ENCODE measurements at places on chromosomes 13 and 19. TPM values are rescaled to one million over a fixed set of nuclear protein-coding genes. Genes with fewer than 3 reads are reported as not detected.
A peak's percentile ranks its signal among the peaks of the same experiment; 100 is the strongest.

DNA sequence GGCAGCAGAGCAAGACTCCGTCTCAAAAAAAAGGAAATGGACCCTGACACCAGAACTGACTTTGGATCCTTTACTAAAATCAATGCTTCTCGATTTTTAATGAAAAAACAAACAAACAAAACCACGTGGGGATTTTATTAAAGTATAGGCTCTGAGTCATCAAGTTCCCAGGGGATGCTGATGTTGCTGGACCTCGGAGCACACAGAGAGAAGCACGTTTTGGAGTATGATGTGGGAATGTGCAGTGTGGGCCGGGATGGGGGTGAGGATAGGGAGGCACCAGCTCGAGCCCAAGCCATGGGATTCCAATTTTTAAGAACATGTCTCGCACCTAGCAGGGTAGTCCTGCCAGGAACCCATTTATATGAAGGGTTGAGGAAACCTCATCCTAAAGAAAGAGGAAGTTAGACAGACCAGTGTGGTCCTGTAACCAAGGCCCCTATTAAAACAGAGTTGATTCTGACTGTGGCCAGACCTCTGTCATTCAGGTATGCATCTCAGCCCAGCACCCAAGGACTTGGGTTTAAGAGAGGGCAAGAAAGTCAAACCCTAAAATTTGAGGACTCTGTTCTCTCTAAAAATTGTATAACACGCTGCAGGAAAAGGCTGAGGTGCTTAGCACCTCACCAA lies 6.4 kb downstream of the FLT1 start:
- H3K4me1 ChIP-seq, result no peaks in the 10 kb centered on the region
- H3K27ac ChIP-seq, result no peak overlapping the region
- H3K36me3 ChIP-seq, result no peaks in the 10 kb centered on the region
- DNase-seq, result no peak
- no peaks in the 10 kb centered on the region for H3K27me3 ChIP-seq

DNA sequence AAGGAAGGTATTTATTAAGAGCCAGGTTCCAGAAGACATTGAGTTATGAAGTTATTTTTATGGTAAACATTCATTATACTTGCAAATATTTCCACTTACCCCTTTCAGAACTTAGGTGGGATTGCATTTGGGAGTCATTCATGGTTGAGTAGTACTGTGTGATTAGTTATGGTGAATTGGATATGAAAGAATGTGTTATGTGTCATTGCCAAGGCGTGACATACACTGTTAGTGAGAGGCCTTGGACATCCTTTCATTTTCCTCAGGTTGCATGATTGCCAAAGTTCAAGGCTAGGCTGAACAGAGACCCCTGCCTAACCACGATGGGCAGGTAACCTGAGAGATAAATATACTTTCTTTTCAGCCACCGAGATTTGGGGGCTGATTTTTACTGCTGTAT lies 40.9 kb upstream of the MYO16 start:
- no peaks in the 10 kb centered on the region for H3K36me3 ChIP-seq
- H3K4me1 ChIP-seq, result no peaks in the 10 kb centered on the region
- no peak overlapping the region for H3K27ac ChIP-seq
- no peaks in the 10 kb centered on the region for H3K27me3 ChIP-seq
- no peak overlapping the region for H3K4me3 ChIP-seq
- DNase-seq, result no peak

GRCh38 chr13:113155201-113155600 lies 3.2 kb upstream of the PROZ start:
- H3K27ac ChIP-seq, result no peak overlapping the region
- H3K4me1 ChIP-seq, result peaks cover 5% of the 10 kb centered on the region
- no peak for DNase-seq
- no peak overlapping the region for H3K4me3 ChIP-seq

- no peaks in the 10 kb centered on the region for H3K36me3 ChIP-seq
- no peaks in the 10 kb centered on the region for H3K4me1 ChIP-seq
- no peak overlapping the region for H3K4me3 ChIP-seq
- no peak overlapping the region for H3K27ac ChIP-seq
Observed at GRCh38 chr13:63327584-63327983, 1911.9 kb upstream of the PCDH20 start.

DNA sequence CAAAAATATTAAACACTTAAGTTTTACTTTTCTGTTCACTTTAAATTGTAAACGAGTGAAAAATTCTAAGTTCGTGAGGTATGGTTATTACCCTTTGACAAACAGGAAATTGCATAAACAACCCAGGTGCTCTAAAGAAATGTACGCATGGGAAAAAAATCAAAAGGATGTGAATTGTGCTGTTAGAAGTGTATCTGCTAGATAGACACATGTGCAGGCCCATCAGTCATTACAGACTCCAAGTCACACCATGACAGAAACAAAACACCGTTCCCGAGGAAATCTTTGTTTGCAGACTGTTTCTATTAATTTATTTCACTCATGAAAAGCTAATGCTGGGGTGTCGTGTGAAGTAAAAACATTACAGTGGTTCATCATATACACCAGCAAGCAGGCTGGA lies 17.0 kb upstream of the DOCK9 start:
- H3K27me3 ChIP-seq, result no peaks in the 10 kb centered on the region
- H3K36me3 ChIP-seq, result no peaks in the 10 kb centered on the region

- no peak overlapping the region for H3K4me3 ChIP-seq
- peaks cover 2% of the 10 kb centered on the region for H3K4me1 ChIP-seq
- no peaks in the 10 kb centered on the region for H3K27me3 ChIP-seq
Observed at GRCh38 chr13:97456047-97456446, 22.1 kb downstream of the RAP2A start.

- no peaks in the 10 kb centered on the region for H3K4me1 ChIP-seq
- DNase-seq, result no peak
- no peaks in the 10 kb centered on the region for H3K27me3 ChIP-seq
- H3K4me3 ChIP-seq, result no peak overlapping the region
- H3K36me3 ChIP-seq, result no peaks in the 10 kb centered on the region
Observed at GRCh38 chr19:28386066-28386465, 826.9 kb downstream of the UQCRFS1 start.

- H3K4me1 ChIP-seq, result peaks cover 24% of the 10 kb centered on the region
- H3K27ac ChIP-seq, result peak overlapping the region; percentile 68
- peak overlapping the region; percentile 68 for H3K4me3 ChIP-seq
- H3K27me3 ChIP-seq, result no peaks in the 10 kb centered on the region
- H3K36me3 ChIP-seq, result no peaks in the 10 kb centered on the region
- peak; percentile 59 for DNase-seq
Observed at GRCh38 chr19:39413911-39414608, 1.6 kb downstream of the PLEKHG2 start.

GRCh38 chr13:110432522-110432921 lies 125.4 kb downstream of the COL4A2 start:
- H3K27me3 ChIP-seq, result no peaks in the 10 kb centered on the region
- no peak for DNase-seq
- no peak overlapping the region for H3K4me3 ChIP-seq
- no peaks in the 10 kb centered on the region for H3K4me1 ChIP-seq

The PSG11 gene
- not detected for total RNA-seq

The POU2F2 gene
- total RNA-seq, result 4.3 TPM

The FCGBP gene
- total RNA-seq, result 43.6 TPM

The CGB8 gene
- total RNA-seq, result not detected

The NAPSA gene
- total RNA-seq, result 0.97 TPM

Measured in ovary (tissue), 10 donors.